ENCODE measurements at places on chromosomes 11 and 22.

GRCh38 chr11:66858186-66858938, 1.5 kb downstream of the LRFN4 start:
- no peak for DNase-seq

DNA sequence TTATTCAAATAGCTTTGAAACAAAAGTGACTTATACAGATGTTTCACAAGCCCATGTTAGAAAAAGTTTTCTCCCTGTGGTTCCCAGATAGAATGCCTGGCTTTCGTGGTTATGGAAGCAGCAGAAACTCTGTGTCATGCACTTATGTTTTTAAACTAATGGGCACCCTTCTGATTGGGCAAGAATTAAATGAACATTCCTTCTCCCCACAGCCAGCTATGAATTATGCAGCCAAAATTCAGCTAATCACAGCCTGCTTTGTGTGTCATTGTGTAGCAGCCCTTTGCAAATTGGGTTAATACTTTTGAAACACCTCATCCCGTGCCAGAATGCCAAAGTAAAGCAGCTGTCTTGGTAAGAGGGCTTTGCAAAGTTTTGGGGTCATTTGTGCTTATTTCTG, 46.9 kb downstream of the PANX1 start:
- no peak for DNase-seq

DNA sequence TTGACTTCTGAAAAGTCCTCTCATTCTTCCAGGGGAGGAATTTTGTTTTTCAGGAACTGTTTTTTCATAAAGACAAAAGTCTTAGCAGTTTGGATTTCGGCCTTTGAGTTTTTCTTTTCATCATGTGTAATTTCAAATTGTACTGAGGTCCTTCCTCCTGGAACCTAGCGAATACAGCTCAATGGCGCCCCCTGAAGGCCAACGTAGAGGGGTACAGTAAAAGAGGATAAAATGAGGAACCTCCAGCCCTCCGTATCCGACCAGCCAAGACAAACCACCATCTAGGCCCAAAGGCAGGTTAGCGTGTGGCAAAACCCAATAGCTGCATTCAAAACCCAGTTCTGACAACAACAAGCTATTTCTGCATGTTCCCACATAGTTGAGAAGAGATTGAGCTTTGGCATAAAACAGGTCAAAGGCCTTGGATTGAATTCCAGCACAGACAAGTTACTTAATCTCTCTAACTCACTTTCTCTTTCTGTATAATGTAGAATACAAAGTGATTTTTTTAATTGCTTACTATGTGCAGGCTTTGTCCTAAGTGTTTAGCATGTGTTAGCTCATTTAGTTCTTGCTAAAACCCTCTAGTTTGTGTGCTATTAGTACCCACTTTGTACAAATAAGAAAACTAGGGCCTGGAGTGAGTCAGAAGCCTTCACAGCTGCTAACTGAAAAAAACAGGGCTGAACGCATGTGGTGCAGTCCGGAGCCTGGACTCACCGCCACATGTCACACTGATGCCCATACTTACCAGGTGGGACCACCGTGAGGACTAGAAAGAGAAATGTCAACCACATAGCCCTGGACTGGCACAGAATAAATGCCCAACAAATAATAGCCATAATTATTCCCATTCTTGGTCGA, 43.2 kb upstream of the ETS1 start:
- DNase-seq = no peak

GRCh38 chr11:126587541-126587940, 232.1 kb downstream of the ST3GAL4 start:
- no peak for DNase-seq

DNA sequence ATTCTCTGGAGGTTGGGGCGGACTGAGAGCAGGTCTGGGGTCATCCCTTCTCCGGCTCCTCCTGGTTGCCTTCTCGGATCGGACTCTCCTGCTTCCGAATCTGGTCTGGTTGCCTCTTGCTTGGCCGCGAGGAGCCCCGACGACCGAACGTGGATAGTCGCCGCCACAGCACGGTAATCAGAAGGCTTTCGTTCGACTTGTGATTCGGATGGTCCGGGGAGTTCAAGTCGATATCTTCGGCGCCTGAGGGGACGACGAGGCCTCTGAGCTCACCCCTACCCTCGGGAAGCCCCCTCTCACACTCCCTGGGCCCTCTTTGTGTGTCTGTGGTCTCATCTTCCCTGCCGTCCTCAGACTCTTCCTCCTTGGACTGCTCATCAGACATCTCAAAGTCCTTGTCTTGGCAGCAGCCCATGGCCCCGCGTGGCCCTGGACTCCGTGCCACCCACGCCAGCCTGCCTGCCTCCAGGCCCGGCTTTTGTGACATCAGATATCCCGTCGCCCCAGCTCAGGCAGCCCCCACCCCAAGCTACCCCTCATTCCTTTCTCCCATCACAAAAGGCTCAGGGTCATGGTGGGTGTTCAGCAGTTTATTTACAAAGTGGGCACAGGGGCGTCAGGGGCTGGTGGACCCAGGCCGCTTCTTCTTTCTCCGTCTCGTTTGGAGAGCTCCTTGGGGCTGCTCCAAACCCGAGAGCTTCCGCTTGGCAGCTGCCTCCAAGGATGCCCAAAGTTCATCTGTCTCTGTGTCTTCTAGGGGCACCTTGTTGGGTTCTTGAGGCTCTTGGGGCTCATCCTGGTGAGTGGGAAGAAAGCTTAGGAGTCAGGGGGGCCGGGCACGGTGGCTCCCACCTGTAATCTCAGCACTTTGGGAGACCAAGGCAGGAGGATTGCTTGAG, at the start of gene TEX54:
Gene TEX54 (minus strand): TSS at position 506 of the 899 bp plus-strand sequence.
- DNase-seq = no peak

DNA sequence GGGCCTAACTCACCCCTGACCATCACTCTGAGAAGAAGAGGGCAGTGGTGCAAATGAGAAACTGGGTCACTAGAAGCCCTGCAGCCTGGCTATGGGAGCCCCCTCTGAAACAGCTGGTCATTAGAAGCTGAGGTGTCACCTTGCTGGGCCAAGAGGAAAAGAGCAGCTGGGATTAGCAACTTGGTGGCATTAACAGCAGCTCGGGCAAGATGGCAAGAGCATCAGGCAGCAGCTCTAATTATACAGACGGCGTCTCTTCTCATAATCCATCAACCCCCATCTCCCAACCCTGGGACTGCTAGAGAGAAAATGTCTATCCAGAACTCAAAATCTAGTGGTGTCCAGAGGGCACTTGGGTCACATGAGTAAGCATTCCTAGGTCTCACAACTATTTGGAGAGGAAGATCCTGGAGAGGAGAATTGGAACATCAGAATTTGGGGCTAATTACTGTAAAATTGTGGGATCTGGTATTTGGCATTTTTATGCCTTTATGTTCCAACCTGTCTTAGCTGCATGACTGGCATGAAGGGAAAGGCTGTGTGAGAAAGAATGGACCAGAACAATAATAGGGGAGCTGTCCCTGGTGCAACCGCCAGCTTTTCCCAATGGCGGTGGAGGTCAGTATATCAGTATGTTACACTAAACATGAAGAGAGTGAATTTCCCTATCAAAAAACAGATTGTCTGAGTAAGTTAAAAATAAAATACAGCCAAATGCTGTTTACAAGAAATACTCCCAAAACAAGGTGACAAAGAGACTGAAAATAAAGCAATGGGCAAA, 7.6 kb upstream of the LMO1 start:
- DNase-seq = no peak

DNA sequence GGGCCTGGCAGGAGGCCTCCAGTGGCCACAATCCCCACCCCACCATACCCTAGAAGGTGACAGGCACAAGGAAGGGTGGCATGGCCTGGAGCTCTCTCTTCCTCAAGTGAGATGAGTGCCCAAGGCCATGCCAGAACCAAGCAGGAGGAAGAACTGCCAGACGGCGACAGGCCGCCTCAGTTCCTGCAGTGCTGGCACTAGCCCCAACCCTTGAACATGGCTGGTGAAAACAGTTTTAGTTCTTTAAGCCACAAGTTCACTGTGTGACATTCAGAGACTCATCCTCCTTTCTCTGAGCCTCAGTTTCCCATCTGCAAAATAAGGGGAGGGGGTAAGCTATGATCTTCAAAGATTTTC, 9.8 kb downstream of the CHRDL2 start:
- no peak for DNase-seq

DNA sequence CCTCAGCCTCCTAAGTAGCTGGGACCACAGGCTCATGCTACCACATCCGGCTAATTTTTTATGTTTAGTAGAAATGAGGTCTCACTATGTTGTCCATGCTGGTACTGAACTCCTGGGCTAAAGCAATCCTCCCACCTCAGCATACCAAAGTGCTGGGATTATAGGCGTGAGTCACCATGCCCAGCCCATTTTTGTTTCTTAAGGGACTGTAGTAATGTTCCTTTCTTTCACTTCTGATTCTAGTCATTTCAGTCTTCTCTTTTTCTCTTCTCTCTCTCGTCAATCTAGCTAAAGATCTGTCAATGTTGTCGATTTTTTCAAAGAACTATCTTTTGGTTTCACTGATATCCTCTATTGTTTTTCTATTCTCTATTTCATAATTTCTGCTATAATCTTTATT, 111.0 kb upstream of the APOA1 start:
- peak; percentile 2 for DNase-seq

GRCh38 chr11:19121646-19122045, 4.7 kb downstream of the ZDHHC13 start:
- DNase-seq = no peak

- no peak for DNase-seq
Observed at GRCh38 chr11:10092426-10092825, 201.6 kb downstream of the SBF2 start.

DNA sequence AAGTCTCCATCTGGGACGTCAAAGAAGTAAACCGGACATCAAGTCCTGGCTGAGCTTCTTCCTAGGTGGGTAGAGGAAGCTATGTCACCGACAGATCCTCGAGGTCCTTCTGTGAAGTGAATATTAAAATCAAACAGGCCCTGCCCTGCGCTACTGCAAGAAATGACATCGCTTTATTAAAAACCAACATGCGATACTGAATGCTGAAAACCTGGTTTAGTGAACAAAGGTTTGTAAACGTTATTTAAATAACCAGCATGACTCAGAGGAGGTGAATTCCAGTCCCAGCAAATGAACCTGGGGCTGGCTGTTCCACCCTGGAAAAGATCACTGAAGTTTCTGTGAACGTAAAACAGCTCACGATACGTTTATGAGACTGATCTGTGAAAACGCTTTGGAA, 645 bp downstream of the RTCB start:
- DNase-seq = peak; percentile 22

DNA sequence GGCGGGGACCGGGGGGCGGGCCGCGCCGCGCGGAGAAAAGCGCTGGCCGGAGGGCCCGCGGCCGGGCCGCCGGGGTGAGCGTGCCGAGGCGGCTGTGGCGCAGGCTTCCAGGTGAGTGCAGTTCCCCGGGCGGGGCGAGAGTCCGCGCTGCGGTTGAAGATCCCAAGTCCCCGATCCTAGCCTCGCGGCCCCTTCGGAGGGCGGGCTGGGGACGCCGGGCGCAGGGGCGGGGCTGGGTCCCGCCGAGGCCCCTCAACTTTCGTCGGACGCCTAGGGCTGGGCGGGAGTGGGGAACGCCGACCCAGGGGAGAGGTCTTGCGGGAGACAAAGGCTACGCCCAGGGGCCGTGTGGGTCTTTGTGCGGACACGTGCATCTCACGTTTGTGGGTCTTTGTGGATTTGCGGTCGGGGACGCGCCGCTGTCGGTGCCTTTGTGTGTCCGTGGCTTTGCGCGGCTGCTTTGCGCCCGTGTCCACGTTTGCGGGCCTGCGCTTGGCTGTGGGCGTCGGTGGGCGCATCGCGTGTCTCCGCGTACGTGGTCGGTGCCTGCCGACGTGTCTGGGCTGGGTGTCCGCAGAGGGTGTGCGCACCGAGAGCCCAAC, at the start of gene TSKU:
Gene TSKU (plus strand): TSS at position 63 of the 602 bp plus-strand sequence. CDS start 12,261 bp downstream, outside the sequence.
- DNase-seq = no peak

- no peak for DNase-seq
Observed at GRCh38 chr11:2466869-2467694, 22.3 kb downstream of the KCNQ1 start.

- DNase-seq = no peak
Observed at GRCh38 chr22:27952779-27953178, 33.7 kb upstream of the PITPNB start.

DNA sequence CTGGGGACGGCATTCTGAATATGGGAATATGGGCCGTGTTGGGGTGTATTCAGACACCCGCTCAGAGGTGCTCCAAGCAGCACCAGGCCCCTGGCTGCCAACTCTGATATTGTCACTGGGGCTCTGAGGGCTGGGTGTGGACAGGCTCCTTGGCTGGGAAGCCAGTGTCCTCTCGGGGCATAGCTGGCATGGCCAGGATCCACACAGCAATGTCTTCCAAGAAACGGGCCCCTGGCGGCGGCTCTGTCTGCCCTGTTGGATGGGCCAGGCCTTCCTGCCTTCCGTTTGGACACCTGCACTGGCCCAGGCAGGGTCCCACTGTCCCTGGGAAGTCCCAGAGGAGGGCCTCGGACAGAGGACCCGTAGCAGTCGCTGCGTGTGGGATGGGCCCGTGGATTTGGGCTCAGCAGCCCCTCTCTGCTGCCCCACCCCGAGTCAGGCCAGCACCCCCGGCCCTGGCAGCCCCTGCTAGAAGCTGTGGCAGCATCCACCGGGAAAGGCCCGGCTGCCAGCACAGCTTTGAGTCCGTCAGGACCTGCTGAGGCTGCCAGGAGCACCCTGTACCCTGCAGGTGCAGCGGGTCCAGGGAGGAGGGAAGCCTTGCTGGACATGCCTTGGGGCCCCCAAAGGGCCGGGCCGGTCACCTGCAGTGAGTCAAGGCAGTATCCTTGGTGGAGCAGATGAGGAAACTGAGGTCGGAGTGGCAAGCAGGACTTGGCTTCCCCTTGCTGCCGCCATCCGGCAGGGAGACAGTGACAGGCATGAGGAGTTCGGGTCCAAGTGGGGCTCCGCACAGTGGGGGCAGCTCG, 4.1 kb downstream of the PANX2 start:
- DNase-seq = no peak

DNA sequence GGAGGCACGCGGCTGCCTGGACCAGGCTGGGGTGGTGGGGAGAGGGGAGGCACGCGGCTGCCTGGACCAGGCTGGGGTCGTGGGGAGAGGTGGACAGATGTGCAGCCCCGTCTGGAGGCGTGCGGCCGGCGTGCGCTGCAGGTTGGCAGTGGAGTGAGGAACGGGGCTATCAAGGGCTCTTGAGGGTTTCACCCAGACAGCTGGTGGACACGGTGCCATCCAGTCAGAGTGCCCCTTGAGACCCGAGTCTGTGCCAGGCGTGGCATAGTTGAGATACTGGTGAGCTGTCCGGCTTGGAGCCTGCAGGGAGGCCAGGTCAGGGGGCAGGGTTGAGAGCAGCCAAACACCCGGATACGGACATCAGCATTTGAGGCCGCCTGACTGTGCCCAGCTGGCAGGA, 1.5 kb upstream of the GRAMD4 start:
- no peak for DNase-seq

DNA sequence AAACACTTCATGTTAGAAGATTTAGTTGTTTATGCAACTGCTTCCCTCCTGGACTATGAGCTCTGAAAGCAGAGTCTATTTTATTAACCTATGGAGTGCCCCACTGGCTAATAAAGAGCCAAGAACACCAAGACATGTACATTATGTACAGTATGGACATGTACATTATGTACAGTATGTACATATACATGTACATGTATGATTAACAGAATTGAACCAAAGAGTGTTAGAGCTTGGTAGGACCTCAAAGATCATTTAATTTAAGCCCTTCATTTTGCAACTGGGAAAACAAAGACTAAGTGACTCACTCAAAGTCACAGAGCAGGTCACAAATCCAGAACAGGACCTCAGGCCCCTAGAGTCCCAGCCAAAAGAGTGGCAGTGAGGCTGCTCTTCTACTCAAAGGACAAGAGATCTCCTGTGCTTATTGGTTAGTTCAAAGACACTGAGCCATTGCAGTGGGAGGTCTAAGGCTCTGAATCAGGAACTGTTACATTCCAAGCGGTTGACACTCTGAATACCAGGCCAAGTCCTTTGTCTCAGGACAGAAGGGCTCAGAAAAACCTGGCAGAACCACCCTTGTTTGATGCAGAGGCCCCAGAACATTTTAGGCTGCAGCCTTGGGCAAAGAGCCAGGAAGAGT, 103.8 kb downstream of the FAM168A start:
- DNase-seq = peak; percentile 55
